ENCODE measurements at places on chromosomes 1 and 21.

DNA sequence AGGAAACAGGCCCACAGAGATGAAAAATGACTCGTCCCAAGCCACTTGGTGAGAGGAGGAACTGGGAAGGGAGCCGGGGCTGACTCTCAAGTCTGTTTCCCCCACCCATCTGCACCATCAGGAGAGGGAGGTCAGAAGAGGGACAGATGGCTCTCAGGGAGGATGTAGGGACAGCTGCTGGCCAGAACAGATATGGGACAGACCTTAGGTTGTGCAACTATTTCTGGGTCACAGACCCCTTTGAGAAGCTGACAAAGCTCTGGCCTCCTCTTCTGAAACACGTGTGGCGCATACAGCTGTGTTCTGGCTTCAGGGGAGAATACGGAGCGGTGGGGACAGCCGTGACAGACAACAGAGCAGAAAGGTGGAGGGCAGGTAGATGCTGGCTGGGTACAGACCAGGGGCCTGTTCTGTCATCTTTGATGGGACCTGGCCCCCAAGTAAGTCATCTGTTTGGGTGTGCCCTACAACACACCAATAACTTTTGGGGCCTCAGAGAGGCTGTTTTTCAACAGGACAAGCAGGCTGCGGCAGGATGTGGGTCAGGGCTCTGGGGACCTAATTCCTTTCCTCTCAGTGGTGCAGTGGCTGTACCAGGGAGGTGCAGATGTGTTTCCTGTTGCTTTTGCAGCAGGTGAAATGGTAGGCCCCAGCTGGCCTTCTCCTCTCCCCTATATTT lies 7.3 kb downstream of the SH3BGRL3 start:
- peak; percentile 61 for DNase-seq

GRCh38 chr21:19490481-19490880 lies 1086.9 kb upstream of the TMPRSS15 start:
- DNase-seq, result no peak

DNA sequence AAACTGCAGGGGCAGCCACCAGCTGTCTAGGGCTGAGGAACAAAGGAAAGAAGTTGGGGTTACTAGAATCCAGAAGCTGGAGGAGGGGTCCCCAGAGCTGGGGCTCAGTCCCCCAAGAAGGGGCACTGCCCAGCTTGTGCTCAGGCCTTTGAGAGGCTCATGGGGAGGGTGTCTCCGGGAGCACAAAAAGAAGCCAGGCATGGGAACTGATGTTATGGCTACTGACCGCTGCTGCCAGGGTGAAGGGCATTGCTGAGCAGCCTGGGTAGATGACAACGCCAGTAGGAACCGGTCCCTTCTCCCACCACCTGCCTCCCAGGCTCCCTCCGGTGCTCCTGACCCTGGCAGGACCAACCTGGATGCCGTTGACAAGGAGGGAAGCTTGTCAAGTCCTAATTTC lies 762.5 kb upstream of the TPTE start:
- DNase-seq, result no peak

GRCh38 chr1:119285482-119285881 lies 83.1 kb upstream of the HAO2 start:
- no peak for DNase-seq

DNA sequence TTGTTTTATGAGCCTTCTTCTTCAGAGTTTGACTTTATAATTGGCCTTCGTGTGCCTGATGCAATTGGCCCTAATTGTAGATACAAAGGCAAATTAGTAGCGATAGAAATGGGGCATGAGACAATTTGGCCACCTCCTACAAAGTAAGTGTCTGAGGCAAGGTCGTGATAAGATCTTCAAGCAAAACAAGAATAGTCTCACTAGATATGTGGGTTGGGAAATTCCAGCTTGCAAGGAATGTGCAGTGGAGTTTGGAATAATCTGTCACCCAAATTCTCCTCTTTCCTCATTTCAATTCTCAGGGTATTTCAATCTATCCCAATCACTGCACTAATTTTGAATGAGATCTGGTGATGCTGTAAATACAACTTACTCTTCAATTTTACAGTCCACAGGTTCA lies 11.4 kb upstream of the TSNAX start:
- no peak for DNase-seq

GRCh38 chr1:65393928-65394327 lies 26.5 kb upstream of the LEPR start:
- DNase-seq, result no peak

DNA sequence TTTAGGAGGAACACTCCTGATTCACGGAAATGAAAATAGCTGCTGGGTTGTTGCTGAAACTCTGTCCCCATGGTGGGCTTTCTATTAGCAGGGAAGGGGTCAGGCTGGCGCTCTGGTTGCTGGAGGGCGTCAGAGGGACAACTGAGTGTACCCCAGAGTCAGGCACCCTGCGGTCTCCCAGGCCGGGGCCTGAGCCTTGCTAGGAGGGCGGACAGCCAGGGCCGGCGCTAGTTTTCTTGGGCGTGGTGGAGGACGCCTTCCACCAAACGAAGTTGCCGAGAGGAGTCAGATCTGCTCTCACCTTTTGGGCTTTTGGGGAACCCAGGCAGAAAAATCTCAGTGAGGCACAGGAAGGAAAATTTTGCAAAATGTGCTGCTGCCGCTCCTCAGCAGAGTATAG lies 54.8 kb downstream of the NGF start:
- DNase-seq, result no peak

GRCh38 chr1:178599745-178600144 lies 86.8 kb downstream of the TEX35 start:
- DNase-seq, result no peak

GRCh38 chr1:214665606-214666110 lies 62.7 kb downstream of the CENPF start:
- no peak for DNase-seq

DNA sequence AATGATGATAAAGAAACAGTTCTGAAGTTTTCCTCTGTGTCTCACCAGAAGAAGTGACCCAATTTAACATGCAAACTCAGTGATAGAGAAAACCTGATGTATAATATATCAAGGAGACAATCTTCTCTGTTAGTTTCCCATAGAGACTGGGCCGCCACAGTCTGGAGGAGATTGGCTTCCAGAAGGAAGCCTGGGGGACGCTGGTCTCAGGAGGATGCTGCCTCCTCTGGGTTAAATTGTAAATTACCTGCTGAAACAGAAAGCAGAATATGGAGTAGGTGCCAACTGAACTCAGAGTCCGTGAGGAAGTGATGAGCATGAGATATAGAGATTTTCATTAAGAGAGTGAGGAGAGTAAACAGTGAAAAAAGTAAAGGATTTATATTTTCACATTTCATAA lies 15.8 kb downstream of the OR14I1 start:
- DNase-seq, result no peak

DNA sequence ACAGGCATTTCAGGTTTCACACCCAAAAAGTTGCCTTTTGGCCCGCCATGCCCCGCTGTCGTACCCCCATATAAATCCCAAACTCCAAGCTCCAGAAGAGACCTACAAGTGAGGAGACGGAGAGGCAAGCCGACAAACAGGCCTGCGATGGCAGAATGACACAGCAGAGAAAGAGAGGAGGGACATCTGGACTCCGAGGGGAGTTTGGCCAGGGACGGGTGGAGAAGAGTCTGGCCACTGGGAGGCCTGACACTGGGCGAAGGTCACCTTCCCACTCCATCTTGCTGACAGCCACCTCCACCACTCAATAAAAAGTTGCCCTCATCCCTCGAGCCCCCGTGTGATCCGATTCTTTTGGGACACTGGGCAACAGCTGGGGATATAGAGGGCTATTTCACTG lies 1.9 kb upstream of the CFH start:
- no peak for DNase-seq

DNA sequence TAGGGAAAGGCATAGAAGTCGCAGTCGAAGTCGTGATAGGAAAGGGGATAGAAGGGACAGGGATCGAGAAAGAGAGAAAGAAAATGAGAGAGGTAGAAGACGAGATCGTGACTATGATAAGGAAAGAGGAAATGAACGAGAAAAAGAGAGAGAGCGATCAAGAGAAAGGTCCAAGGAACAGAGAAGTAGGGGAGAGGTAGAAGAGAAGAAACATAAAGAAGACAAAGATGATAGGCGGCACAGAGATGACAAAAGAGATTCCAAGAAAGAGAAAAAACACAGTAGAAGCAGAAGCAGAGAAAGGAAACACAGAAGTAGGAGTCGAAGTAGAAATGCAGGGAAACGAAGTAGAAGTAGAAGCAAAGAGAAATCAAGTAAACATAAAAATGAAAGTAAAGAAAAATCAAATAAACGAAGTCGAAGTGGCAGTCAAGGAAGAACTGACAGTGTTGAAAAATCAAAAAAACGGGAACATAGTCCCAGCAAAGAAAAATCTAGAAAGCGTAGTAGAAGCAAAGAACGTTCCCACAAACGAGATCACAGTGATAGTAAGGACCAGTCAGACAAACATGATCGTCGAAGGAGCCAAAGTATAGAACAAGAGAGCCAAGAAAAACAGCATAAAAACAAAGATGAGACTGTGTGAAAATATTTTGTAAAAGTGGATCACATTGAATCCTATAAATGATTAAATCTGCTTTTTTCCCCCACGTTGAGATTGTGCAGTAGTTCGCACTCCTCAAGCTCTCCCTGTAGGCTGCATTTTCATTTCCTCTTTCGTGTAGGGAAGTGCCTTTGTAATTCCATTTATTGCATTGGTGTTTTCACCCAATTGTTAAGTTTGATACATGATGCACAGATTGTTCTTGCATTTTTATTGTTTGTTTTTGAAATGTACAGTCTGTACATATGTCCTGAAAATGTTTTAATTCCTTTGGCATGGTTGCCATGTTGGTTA lies 7.5 kb downstream of the PRPF38B start:
- no peak for DNase-seq

DNA sequence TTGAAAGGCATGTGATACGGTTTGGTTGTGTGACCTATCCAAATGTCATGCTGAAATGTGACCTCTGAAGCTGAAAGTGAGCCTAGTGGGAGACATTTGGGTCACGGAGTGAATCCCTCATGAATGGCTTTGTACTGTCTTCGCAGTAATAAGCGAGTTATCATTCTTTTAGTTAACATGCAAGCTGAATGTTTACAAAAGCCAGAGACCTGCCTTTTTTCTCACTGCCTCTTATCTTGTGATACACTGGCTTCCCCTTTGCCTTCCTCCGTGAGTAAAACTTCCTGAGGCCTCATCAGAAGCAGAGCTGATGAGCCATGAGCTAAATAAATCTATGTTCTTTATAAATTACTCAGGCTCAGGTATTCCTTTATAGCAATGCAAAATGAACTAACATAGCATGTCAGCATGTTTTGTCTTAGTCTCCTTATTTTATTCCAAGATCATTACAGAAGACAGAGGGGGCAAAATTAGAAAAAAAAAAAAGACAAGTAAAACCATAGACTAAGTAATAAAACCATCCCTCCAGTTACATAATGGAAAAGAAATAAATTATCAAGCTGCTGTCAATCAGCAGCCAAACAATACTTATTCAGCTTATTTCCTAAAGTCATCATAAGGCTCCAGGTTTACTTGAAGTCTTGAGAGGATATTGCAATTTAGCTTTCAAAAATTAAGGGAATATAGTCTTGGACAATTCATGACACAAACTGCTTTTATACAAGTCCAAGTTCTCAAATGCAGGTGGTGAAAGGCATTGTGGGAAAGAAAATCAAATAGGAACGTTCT lies 12.1 kb downstream of the RGS18 start:
- DNase-seq, result no peak

DNA sequence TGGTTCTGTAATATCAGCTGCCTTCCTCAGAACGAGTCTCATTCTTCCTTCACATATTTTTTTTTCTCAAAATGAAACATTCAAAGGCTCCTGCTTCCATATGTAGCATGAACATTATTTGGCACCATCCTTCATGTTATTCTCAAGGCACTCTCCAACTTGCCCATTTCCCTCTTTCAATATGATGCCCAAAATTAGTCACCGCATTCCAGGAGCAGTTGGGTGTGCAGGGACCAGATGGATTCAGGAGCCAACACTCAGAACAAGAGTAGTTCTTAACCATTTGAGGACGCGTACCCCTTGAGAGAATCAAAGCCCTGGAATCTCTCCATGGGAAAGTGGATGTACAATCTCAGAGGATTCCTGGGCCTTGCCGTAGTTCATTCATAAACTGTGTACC lies 50.3 kb downstream of the KCNK1 start:
- DNase-seq, result no peak

DNA sequence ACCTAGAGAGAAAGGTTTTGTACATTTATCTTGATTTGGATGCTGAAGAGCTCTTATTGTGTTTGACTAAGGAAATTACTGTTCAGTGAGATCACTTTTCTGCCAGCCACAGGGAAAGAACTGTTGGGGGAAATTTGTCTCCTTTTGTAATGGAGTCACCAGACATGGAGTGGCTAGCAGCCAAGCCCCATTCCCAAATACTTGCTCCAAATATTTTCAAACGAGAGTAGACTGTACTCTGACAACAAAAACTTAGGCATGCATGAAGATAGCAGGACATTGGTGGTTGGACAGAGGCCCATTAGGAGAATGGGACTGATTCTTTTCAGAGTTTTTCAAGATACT lies 21.1 kb downstream of the IPO9 start:
- DNase-seq, result no peak

All from activated CD4-positive, CD25-positive, alpha-beta regulatory T cell (primary cell).